Astrocyte of the hippocampus (primary cell): ENCODE measurements at places on chromosomes 7 and 10.

DNA sequence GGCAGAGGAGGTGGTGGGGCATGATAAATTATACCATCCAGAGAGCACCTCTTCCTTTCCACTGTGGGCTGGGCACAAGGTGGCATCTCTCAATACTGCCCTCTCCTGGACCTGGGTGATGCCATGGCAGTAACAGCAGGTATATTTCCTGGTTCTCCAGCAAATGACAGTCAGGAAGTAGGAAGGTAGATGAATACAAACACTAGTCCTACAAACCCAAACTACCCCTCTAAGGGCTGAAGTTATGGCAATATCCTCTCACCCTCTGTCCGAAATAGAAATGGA lies 1004.9 kb downstream of the KCNMA1 start:
- DNase-seq = peak; percentile 38

GRCh38 chr10:109862738-109863137 lies 60.6 kb downstream of the XPNPEP1 start:
- DNase-seq = no peak

DNA sequence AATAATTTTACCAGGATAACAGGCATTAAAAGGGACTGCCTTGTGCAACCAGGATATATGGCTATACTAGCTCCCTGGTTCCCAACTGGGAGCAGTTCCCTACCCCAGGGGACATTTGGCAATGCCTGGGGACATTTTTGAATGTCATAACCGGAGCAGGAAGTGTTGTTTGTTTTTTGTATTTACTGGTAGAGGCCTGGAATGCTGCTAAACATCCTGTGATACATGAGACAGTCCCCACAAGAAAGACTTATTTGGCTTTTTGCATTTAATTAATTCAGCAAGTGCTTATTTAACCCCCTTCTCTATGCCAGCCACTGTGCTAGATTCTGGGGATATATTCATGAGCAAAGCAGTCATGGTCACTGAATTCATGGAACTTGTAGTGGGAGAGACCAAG lies 181.2 kb downstream of the BBS9 start:
- peak; percentile 46 for DNase-seq

DNA sequence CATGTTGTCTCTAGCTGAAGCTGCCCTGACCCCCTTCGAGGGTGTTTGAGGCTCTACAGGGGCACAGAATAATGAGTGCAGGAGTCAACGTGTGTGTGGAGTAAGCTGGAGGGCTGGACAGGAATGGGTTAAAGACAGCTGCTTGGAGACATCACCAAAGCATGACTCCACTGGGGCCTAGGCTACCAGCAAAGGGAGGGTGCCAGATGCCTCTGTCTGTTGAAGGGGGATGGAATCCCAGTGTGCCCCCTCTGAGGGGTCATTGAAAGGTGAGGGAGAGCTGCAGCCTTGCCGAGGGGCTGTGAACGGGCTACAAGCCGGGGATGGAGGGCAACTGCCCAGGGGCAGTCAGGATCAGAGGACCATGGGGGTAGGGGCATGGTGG lies 51.7 kb upstream of the PODXL start:
- DNase-seq = no peak

DNA sequence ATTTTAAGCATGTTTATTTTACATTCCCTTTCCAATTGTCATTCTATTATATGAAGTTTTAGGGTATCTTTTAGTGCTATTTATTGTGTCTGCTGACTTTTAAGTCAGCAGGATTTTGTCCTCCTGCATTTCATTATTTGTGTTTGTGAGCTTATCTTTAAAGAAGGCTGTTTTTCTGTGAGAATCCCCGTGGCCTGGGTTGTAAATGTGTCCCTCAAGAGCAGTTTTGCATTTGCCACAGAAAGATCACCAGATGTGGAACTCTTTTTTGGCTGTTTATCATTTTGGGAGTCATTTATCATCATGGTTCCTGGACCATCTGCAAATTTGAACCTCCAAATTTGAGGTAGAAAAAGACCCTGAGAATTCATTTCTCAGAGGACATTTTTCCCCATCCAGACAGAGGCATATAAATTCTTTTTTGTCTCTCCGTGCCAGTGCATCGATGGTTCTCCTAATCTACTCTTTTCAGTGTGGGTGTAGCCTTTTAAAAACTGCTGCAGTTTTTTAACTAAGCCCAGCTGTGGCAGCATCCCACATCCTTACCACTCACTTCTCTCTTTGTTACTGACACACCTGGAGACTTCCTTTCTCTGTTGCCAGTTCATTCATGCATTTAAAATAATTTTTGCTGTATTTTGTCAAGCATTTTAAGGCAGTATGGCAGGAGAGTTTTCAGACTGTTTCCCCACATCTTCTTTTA lies 20.1 kb upstream of the MTURN start:
- DNase-seq = no peak

- no peak for DNase-seq
These were observed 24.8 kb downstream of the TBATA start for GRCh38 chr10:70760271-70760787.

DNA sequence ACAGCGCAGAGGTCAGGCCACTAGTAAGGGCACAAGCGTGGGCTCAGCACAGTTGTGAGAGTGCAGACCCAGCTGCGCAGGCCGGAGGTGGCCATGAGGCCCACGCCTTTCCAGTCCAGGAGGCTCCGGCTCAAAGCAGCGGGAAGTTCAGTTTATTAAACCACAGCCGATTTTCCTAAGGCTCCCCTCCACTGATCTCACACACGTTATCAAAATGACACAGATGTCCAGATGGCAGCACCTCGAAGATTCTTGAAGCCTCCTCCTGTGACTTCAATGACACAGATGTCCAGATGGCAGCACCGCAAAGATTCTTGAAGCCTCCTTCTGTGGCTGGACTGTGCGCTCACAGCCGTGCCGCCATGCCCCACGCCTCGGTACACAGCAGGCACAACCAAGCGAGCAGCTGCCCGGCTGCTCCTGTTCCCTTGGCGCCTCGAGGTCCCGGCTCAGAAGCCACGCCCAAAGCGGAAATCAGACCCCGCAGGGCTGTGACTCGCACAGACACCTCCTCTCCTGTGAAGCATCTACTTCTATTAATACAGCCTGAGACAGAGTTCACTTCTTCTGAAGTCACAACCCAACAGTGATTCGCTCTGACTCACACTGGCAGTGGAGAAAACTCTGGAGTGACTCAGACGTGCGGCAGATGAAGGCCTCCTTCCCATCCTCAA lies 122.7 kb downstream of the MAD1L1 start:
- peak; percentile 82 for DNase-seq

- DNase-seq = no peak
These were observed 22.1 kb downstream of the CAV1 start for GRCh38 chr7:116546916-116547315.

DNA sequence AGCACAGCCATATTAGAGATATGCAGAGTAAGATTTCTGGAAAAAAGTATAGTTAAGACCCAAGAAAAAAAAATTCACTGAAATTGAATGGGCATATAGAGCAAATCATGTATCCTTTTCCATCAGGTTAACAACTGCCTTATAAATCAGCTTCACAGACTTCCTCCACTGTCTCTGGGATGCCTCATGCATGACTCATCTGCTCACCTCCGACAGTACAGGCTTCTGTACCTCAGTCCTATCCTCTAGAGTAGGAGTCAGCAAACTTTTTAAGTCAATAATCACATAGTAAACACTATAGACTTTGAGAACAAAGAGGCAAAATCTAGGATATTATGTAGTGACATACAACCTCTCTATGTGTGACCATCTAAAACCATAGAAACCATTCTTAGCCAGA lies 211.6 kb upstream of the SP8 start:
- peak; percentile 2 for DNase-seq

GRCh38 chr7:25622695-25623094 lies 394.4 kb upstream of the NPVF start:
- DNase-seq = no peak
